ENCODE measurements at places on chromosomes 1 and 21.

DNA sequence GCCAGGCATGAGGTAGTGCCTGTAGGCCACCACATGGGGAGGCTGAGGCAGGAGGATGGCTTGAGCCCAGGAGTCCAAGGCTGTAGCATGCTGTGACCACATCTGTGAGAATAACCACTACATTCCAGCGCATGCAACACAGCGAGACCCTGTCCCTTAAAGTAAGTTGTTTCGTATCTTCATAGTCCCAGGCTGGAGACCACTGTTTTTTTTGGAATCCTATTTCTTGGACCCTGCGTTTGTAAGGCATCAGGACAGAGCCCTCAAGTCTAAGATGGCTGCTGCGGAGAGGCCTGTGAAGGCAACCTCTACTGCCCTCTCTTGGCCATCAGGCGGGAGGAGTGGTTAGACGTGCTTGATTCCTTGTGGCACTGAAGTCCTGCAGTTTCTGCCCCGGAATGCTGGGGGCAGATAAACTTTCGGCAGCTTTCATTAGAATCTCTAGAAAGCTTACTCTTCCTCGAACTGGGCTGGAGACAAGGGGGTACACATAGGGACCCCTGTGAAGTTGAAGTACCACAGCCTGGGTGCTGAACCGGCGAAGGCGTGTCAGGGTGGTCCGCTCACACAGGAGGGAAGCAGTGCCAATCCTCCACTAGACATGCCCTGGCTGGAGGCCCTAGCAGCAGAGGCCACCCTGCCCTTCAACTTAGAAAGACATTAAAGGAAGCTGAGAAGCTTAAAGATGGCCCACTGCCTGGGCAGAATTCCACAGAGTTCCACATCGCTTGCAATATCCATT lies 36.6 kb downstream of the RABIF start:
- DNase-seq: no peak

- no peak for DNase-seq
These were observed 366.1 kb upstream of the ST6GALNAC5 start for GRCh38 chr1:76501136-76501535.

- DNase-seq: no peak
These were observed 24.7 kb downstream of the HMGCS2 start for GRCh38 chr1:119743776-119744597.

DNA sequence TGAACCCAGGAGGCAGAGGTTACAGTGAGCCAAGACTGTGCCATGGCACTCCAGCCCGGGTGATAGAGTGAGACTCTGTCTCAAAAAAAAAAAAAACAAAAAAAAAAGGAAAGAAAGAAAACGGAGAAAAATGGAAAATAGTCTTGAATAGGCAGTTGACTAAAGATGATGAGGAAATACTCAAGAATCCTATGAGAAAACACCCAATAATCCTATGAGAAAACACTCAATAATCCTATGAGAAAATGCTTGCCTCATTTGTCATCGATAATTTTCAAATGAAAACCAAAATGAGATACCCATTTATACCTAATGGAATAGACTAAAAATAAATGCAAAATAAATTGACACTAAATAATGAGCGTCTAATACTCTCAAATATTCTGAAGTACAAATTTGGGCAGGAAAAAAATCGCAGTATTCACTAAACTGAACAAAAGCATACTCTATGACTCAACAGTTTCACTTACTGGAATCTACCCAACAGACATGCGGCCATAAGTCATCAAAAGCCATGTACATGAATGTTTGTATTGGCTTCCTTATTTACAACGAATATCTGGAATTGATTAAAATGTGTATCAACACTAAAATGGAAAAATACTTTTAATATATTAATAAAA lies 733.9 kb upstream of the CHRM3 start:
- no peak for DNase-seq

DNA sequence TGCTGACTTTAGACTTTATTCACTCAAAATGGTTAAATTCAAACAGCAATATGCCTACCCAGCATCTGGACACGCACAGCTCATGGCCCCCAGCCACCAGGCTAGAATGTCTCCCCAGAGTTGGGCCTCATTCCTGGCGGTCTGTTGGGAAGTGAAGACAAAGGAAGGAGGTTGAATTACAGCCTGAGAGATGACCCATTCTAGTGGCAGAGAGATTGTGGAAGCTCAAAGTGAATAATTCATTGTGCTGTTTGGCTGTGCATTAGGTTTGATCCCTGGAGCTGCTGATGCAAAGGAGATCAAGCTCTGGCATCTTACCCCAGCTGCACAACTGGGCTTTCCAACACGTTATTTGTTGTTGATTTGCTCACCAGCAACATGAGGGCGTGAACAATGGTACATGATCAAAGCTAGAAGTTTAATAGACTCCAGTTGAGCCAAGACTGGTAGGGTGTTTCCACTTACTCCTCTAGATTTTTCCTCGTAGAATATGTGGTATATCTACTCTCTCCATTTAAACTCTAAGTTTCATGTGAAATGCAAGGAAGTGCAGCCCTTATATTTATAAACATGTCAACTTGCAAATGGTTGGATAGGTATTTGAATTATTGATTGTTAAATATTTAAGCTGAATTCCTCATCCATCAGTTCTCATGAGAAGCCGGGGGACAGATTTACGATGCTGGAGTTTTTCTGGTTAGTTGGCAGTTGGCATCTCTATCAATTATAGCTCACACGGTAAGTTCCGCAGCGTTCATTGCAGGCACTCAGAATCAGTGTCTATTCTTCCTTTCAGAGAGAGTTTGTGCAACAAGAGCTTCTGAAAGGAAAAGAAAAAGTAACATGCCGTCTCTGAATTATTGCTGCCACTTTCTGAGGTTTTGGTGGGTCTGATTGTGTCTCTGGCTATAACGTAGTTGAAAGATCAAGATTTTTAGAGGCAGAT lies 222.7 kb downstream of the TM2D1 start:
- DNase-seq: no peak

DNA sequence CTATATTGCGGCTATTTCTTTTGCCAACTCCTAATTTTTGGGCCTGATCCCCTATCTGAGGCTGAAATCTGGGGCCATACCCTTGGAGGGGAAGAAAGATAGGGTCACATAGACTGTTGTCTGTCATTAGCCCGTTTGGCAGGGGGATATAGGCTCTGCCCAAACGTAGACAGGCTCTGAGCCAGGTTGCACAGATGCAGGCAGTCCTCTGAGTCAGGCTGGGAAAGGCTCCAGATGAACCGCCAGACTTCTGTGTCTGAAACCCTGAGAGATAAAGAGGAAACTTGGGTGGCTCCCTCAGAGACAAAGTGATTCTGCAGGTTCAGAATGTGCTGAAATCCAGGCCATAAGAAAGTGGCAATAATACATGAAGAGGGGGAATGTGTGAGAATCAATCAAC lies 4.0 kb upstream of the CAP1 start:
- peak; percentile 22 for DNase-seq

DNA sequence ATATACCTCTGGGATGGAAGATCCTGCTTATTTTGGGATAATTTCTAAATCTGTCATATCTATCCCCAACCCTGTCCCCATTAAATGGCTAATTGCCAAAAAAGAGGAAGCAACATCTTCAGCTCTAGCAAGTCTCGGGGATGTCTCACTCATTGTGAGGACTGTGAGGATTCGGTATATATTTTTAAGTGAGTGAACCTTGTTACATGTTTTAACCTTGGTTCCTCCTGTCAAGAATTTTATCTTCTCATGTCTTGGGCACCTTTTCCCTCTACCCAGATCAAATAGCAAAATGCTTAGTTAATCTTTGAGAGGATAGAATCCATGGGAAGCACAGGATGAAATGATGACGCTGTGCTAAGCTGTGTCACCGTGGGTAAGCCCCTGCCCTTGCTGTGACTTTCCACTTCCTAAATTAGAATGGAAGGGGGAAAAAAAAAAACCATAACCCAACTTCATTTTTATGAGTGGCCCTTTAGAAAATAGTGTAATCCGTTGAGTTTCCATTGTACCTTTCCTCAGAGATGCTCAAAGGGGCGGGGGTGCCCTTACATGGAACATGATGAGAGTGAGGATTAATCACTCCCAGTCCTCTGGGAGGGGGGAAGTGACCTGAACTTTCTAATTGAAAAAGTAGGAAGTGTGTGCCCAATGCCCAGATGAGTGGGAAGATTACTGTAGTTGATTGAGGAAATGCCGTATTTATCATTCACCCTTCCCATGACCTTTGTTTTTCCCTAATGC lies 7.6 kb downstream of the ATP1A1 start:
- peak; percentile 11 for DNase-seq

- DNase-seq: no peak
These were observed at the start of gene DHRS3 for GRCh38 chr1:12617901-12618660. Gene DHRS3 (minus strand): TSS chr1:12618210. CDS start chr1:12617348, 862 bp downstream.

DNA sequence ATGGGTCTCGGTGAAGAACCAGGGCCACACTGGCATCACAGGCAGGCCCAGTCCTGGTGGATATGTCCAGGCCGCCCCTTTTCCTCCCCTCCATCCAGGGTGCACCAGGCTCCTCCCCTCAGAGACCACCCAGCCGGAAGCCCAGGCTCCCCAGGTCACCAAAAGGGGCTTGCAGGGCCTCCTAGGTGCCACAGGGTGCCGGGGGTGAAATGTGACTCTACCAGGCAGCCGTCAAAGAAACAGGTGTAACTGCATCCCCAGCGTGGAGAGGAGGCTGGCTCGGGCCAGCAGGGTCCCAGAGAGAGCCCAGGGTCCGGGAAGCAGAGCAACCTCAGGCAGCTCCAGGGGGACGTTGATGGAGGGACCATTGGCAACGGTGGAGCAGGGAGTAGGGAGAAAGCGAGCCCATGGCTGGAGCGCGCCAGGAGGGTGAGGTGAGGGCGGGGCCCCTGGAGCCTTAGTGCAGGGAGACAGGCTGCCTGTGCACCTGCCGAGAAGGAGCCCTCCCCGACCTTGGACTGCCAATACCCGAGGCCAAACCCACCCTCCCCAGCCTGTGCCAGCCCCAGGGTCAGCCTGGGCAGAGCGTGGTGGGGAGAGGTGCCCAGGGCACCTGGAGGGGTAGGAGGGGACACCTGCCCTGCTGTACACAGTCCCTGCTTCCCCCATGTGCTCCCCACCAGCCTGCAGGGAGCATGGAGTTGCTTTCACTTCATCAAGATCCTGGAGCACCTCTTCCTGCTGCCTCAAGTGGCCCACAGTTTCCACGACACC lies 48.3 kb upstream of the POFUT2 start:
- no peak for DNase-seq

GRCh38 chr1:244302876-244303609 lies 148.7 kb downstream of the ADSS2 start:
- DNase-seq: no peak

DNA sequence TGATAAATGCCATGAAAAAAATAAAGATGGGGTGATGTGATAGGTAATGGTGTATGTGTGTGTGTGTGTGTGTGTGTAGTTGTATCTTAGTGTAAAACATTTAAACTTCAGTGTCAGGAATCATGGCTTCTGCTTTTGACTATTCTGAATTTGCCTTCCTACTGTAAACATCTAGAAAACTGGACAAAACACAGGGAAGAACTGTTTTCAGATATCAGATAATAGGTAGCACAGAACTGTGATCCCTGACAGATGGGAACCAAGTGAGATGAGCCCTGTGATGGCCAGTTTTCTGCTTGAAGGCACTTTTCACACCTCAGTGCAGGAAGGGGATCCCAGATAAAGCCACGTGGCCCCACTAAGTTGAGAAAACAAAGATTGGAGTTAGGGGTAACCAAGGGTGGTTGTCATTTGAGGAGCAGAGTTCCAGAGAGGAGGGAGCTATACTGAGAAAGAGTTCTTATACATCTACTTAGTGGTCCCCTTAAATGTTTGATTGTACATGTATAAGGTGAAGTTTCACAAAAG lies 17.3 kb downstream of the DYRK1A start:
- no peak for DNase-seq

DNA sequence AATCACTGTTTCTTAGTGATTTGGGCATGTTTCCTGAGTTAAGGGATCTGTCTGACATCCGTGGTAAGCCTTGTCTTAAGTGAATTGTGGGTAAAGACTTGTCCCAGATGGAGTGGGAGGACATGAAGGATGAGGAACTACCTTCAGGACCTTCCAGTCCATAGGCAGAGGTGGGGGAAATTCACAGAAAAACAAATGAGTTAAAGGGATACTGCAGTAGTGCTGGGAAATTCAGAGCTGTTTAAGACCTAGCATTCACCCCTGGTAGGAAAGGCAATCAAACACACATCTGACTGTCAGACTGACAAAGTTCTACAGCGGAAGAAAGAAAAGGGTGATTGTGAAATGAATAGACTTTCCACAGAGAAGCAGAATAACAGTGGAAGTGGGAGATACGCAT lies 3.0 kb downstream of the GNAT2 start:
- no peak for DNase-seq

- no peak for DNase-seq
These were observed 180.0 kb downstream of the TTLL7 start for GRCh38 chr1:83818916-83819315.

DNA sequence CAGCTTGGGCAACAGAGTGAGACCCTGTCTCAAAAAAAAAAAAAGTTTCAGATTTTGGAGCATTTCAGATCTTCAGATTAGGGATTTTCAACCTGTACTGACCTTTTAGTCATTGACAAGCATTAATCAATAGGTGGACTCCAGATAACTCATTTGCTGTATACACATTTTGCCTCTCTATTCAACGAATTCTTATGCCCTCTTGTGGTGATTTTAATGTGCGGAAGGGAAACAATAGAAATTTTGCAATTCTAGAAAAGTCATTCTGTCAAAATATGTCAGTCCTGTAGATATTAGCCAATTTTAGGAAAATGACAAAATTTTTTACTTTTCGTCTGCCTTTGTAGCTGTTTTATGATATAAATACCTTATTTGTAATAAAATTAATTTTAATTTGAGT lies 11.6 kb upstream of the OR2G2 start:
- no peak for DNase-seq

GRCh38 chr1:172154551-172154950 lies 265.9 kb upstream of the C1orf105 start:
- DNase-seq: no peak

DNA sequence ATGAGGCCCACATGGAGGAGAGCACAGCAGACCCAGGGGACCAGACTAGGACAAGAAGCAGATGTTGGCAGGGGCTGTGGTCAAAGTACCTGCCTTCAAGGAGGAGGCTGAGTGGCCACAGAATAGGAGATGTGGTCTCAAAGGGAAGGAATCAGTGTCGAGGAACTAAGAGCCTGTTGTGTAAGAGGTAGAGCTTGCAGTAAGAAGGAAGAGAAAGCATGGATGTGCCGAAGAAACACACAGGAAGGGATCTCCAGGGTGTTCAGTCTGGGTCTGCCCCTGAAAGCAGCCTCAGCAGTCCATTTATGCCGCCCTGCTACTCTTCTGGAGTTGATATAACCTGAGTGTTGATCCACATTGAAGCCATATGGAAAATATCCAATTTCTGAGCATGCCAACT lies 83.9 kb downstream of the NID1 start:
- DNase-seq: no peak

- DNase-seq: no peak
These were observed 210.6 kb downstream of the KIF26B start for GRCh38 chr1:245365095-245366020.

DNA sequence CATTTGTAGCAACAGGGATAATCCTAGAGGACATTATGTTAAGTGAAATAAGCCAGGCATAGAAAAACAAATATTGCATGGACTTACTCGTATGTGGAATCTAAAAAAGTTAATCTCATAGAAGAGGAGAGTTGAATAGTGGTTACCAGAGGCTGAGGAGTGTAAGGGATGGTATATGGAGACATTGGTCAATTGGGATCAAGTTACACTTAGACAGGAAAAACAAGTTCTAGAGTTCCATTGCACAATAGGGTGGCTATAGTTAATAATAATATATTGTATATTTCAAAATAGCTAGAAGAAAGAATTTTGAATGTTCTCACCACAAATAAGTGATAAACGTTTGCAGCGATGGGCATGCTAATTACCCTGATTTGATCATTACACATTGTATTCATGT lies 354.6 kb downstream of the SEC16B start:
- DNase-seq: no peak
